Progenitor cell of endocrine pancreas (in vitro differentiated cells): ENCODE measurements at places on chromosomes 1 and 21. TPM values are rescaled to one million over a fixed set of nuclear protein-coding genes. Genes with fewer than 3 reads are reported as not detected.

GRCh38 chr1:43450251-43450941, 3.3 kb downstream of the HYI start:
- no peak for DNase-seq
- no peaks in the 10 kb centered on the region for H3K27me3 ChIP-seq
- peaks cover 17% of the 10 kb centered on the region for H3K36me3 ChIP-seq

GRCh38 chr1:225447650-225448089, 19.8 kb upstream of the LBR start:
- peaks cover 21% of the 10 kb centered on the region for H3K4me1 ChIP-seq
- H3K27me3 ChIP-seq, result peaks cover 13% of the 10 kb centered on the region
- no peak overlapping the region for H3K27ac ChIP-seq

- no peak overlapping the region for H3K27ac ChIP-seq
- H3K27me3 ChIP-seq, result peaks cover 41% of the 10 kb centered on the region
- H3K4me1 ChIP-seq, result peaks cover 4% of the 10 kb centered on the region
- peak; percentile 62 for DNase-seq
These were observed 14.4 kb downstream of the RNF223 start for GRCh38 chr1:1059494-1060280.

DNA sequence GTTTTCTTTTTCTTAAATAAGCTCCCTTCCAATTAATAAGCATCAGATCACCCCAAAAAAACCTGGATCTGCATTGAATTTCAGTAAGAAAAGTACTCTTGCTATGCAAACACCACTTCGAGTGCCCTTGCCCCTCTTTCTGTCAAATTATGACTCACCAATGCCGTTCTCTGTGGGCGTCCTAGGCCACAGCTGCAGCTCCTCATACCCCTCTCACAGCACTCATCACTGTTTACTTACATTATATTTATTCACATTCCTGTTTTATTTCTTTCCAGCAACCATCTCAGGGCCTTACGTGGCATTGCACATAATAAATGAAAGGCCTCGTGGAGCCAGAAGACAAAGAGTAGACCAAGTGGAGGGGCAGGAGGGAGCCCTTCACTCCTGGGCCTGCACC, 99.1 kb upstream of the CTTNBP2NL start:
- no peak for DNase-seq
- no peak overlapping the region for H3K4me3 ChIP-seq
- no peak overlapping the region for H3K27ac ChIP-seq
- H3K27me3 ChIP-seq, result peaks cover 33% of the 10 kb centered on the region

The PLCH2 gene
- total RNA-seq, result 0.13 TPM in 1 of 2 replicates, not detected in the other

The PDC gene
- total RNA-seq, result not detected in 2 replicates

The GBP6 gene
- total RNA-seq, result not detected in 2 replicates

The ACBD6 gene
- total RNA-seq, result 54.2 and 60.8 TPM in 2 replicates
